ENCODE measurements at places on chromosomes 7 and 10.
A peak's percentile ranks its signal among the peaks of the same experiment; 100 is the strongest.

DNA sequence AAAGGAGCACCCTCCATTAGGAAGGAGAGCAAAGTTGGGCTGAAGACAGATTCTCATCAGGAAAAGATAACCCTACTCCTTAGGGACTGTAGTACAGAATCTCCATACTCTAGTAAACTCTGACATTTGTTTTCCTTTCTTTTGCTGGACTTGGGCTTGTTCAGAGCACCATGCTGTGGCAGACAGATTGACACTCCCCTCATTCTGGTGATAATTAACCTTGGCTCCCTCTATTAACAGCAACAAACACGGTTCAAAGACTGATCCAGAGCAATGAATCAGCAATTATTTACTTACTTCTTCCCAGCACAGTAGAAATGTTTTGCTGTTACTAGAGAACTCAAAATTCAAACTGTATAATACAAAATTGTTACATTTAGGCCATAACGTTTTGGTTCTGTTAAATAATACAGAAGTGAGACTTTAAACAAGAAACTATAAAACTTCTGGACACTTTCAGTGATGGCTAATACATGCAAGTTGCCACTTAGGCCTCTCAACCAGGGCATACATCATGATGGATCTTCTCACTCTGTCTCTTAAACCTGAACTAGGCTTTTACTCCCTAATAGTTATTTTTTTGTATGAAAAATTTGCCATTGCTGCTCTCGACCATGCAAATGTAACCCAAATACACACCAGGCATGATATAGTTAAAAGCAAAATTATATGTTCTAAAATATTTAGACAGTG lies 639.0 kb downstream of the IPMK start:
- peak; percentile 66 for DNase-seq

- peak; percentile 81 for DNase-seq
Measured at GRCh38 chr10:52106899-52107298, 207.2 kb upstream of the DKK1 start.

- DNase-seq = peak; percentile 34
Measured at GRCh38 chr10:104028146-104028545, 57.5 kb downstream of the COL17A1 start.

DNA sequence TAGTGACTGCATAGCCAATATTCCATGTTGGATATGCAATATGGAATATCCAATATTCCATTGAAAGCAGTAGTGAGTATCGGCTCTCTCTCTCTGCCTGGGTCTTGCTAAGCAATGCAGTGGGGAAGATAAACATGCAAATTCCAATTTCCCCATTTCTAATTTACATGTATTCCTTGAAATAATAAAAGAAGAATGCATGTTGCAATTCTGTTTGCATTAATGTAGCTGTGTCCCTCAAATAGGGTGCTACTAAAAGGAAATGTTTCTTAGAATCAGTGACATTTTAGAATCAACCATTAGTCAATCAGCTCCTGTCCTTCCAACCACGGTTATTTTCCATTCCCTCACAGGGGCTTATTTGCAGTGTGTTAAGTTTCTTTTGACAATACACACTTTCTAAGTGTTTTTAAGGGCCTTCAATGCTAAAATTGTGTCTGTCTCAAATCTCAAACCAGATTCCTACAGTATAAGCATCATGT lies 46.7 kb downstream of the AFAP1L2 start:
- no peak for DNase-seq

GRCh38 chr7:151705636-151706276 lies 171.2 kb downstream of the PRKAG2 start:
- DNase-seq = peak; percentile 45
